ENCODE measurements at places on chromosomes 2 and 18. TPM values are rescaled to one million over a fixed set of nuclear protein-coding genes. Genes with fewer than 3 reads are reported as not detected.

The MROH2A gene
- total RNA-seq: 0.49 TPM

The GAL3ST2 gene
- 0.30 TPM for total RNA-seq

The FOXD4L1 gene
- not detected for total RNA-seq

The MAP2 gene
- 14.4 TPM for total RNA-seq

The DAW1 gene
- not detected for total RNA-seq

The CCBE1 gene
- total RNA-seq: 9.3 TPM

The PARD6G gene
- 12.5 TPM for total RNA-seq

The CCL20 gene
- total RNA-seq: 33.2 TPM

The FEZ2 gene
- total RNA-seq: 48.5 TPM
